Activated naive CD8-positive, alpha-beta T cell treated with anti-CD3 and anti-CD28 coated beads for 36 hours (primary cell): ENCODE measurements at places on chromosomes 2 and 18.

- no peak for DNase-seq
Measured at GRCh38 chr2:155727187-155727895, 605.2 kb downstream of the NR4A2 start.

DNA sequence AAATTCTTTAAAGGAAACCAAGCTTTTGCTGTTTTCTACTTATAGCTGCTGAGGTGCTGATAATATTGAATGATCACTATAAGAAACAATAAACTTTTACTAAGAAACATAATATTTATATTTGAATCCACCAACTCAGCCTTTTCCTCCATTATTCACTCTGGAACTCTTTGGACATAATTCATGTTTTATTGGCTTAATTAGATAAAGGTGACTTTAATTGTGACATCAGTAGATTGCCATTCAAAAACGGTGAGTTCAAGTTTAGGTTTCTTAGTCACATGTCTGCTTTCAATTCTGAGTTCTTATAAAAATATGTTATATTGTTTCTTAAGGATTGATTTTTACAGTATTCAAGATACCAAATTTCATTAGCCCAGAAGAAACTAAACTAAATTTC, 24.0 kb downstream of the CCDC85A start:
- DNase-seq = no peak

DNA sequence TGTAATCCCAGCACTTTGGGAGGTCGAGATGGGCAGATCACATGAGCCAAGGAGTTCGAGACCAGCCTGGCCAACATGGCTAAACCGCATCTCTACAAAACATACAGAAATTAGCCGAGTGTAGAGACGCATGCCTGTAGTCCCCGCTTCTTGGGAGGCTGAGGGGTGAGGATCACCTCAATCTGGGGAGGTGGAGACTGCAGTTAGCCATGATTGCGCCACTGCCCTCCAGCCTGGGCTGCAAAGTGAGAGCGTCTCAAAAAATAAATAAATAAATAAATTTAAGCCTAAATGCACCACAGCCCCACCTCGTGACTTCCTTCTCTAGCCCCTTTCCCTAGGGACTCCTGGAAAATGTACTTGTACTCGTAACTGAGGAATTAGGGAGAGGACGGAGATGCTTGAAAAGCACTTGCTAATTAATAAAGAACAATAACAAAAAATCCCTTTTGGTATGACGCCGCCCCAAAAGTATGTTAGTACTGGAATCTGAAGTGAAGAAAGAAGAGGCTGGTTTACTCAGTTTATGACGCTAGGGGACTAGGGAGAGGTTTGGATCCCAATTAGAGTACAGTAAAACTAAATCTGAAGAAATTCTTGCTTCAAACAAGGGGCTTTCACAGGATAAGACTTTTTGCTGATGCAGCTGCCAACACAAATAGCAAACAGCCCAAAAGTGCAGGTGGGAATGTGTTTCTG, 887 bp upstream of the ZNF396 start:
- DNase-seq = no peak

- no peak for DNase-seq
Measured at GRCh38 chr2:191571163-191571769, 106.7 kb upstream of the NABP1 start.

GRCh38 chr18:22399949-22400348, 17.8 kb downstream of the CTAGE1 start:
- DNase-seq = no peak

DNA sequence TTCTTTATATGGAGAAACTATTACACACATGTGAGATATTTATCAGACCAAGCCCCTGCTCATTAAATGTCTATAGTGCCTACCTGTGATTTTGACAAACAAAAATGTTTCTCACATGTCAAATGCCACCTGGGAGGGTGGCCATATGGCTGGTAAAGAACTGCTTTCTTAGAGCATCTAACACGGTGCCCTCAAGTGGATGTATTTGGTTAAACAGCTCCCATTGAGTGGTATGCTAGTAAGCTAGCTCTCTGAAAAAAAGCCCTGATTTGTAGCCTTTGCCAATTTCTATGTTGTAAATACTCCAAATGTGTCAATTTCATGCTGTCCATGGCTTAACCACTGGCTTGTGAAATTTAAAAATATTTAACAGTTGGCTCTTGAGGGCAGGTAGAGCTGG, 94.6 kb downstream of the PMAIP1 start:
- DNase-seq = no peak

DNA sequence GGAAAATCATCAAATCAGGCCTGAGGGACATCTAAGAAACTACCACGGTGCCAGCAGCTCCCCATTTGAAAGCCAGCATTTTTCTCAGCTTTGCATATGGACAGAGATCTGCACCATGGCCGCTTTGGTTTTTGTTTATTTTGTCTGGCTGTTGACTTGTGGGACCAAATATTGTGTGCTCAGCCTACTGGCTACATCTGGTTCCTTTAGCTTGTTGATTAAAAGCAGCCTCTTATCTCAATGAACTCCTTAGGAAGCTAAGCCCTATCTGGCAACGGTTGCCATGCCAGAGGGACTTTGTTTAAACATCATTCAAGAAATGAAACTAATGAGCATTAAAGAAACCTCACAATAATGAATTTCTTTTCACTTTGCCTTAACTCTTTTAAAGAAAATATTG, 32.4 kb upstream of the CCDC150 start:
- no peak for DNase-seq
